ENCODE measurements at places on chromosomes 16 and 17.

- DNase-seq: no peak
Observed at GRCh38 chr16:49019081-49019633, 262.5 kb downstream of the CBLN1 start.

DNA sequence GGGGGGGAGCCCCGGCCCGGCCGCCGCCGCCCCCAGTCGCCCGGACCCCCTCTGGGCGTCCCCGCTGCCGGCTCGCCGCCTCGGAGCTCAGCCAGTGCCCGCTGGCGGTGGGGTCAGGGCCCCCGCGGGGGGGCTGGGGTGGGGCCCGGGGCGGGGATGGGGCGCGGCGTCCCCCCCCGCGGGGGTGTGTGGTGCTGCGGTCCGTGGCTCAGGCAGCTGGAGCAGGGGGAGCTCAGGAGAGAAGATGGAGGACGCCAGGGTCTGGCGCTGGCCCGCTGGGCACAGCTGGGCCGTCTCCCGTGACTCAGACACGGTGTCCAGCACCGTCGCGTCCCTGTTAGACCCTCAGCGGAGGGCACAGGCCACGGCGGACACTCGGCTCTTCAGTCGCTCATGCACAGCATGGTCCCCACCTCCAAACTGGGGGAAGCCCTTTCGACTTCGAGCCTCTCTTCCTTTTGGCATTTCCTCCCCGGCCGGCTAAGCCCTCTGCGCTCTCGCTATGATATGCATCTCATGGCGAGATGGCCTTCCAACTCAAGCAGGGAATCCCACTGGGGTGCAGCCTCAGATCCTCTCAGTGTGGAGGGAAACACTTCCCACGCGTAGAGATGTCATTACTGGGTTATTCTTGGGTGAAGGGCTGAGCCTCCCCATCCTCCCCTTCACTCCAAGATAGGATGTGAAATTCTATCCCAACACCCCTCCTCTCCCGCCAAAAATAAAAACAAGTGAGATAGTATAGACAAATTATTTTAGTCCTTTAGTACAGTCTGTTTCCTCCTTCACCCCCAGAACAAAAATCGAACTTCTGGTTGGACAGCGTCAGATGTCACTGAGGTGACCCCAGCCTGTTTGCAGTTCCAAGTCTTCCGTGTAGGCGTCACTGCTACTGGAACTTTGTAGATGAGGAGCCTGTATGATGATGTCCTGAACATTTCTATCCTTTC lies 522 bp upstream of the VEZF1 start:
- peak; percentile 61 for DNase-seq

- no peak for DNase-seq
Observed at GRCh38 chr17:4600563-4600962, 16.2 kb downstream of the SMTNL2 start.

- no peak for DNase-seq
Observed at GRCh38 chr17:27367121-27367981, 73.4 kb downstream of the WSB1 start.

Data from neural crest cell (in vitro differentiated cells).